ENCODE measurements at places on chromosomes 3 and 15. TPM values are rescaled to one million over a fixed set of nuclear protein-coding genes. Genes with fewer than 3 reads are reported as not detected.

Gene THSD4
- total RNA-seq: 0.92 TPM

Gene CCDC9B
- total RNA-seq: 0.92 TPM

Gene PRR20G
- not detected for total RNA-seq

GRCh38 chr3:171614318-171614921 lies 154.2 kb upstream of the TNIK start:
- peaks cover 26% of the 10 kb centered on the region for H3K36me3 ChIP-seq
- no peak overlapping the region for H3K4me3 ChIP-seq
- H3K27me3 ChIP-seq: no peaks in the 10 kb centered on the region

DNA sequence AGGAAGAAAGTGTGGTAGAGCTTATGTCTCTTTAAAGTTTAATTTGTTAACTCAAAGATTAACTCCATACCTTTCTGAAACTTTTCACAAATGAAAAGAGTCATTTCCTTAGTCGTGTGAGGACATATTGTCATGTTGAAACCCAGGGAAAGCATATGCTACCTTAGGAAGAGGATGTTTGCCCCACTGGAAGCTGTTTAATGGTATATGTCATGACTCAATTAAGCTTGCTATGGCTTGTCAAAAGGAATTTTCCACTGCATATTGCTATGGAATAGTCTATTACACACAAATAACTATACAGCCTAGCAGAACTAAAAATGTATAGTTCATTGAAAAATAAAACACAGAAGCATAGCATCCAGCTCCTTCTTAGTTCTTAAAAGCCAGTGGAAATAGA lies 69.9 kb downstream of the NSUN3 start:
- DNase-seq: no peak
- peaks cover 2% of the 10 kb centered on the region for H3K27me3 ChIP-seq
- no peaks in the 10 kb centered on the region for H3K36me3 ChIP-seq
- H3K27ac ChIP-seq: no peak overlapping the region

GRCh38 chr15:66951531-66952320 lies 113.7 kb upstream of the SMAD3 start:
- H3K4me3 ChIP-seq: no peak overlapping the region
- peaks cover 6% of the 10 kb centered on the region for H3K27me3 ChIP-seq
- H3K4me1 ChIP-seq: no peaks in the 10 kb centered on the region
- H3K27ac ChIP-seq: no peak overlapping the region

DNA sequence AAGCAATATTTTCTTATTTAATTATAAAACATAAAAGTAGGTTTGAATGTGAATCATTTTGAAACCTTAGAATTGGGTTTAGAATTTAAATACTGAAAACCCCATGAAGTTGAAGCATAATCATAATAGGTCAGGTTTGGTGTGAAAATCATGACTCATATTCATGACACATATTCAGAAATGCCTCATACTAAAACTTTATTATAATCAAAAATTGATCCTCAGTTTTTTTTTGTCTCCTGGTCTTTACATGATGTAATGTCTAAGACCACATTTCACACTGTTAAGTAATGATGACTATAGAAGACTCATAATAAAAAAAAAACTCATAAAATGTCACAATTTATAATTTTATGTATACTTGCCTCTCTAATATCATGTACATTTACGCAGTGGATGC lies 190.4 kb downstream of the FOXP1 start:
- H3K27ac ChIP-seq: no peak overlapping the region
- H3K4me1 ChIP-seq: peaks cover 36% of the 10 kb centered on the region
- no peaks in the 10 kb centered on the region for H3K36me3 ChIP-seq
- peaks cover 4% of the 10 kb centered on the region for H3K27me3 ChIP-seq

GRCh38 chr3:98827221-98827920 lies 64.2 kb downstream of the ST3GAL6 start:
- H3K27ac ChIP-seq: no peak overlapping the region
- H3K27me3 ChIP-seq: peaks cover 1% of the 10 kb centered on the region
- peaks cover 4% of the 10 kb centered on the region for H3K36me3 ChIP-seq
- DNase-seq: no peak

DNA sequence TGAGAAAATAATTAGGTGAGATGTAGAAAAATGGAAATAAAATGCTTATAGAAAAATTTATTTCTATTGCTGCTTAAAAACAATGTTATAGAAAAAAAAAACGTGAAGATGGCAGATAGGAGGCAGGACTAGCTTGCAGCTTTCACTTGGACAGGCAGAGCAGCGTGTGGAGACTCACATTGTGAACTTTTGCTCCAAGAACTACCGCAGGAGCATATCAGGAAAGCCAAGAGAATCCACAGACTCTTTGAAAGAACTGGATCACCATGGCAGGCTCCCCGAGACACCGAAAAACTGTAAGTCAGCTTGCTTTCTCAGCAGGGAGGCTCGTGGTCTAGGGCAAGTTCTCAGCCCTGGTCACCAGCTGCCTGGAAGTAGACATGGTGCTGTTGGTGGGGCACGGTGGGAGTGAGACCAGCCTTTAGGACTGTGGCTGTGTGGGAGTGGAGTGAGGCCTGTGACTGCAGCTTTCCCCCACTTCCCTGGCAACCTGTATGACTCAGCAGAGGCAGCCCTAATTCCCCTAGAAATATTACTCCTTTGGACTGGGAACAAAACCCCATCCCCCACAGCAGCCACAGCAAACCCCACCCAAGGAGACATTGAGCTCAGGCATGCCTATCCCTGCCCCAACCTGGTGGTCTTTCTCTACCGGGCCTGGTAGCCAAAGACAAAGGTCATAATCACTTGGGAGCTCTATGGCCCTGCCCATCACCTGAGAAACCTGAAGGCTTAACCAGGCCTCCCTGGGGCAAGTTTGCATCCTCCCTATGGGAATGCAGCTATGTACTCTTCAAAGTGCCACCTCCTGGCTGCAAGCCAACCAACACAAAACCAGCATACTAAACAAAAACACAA lies 22.8 kb downstream of the STRIT1 start:
- H3K27ac ChIP-seq: no peak overlapping the region
- no peaks in the 10 kb centered on the region for H3K4me1 ChIP-seq
- no peak overlapping the region for H3K4me3 ChIP-seq
- no peak for DNase-seq
- H3K36me3 ChIP-seq: no peaks in the 10 kb centered on the region
- H3K27me3 ChIP-seq: no peaks in the 10 kb centered on the region

DNA sequence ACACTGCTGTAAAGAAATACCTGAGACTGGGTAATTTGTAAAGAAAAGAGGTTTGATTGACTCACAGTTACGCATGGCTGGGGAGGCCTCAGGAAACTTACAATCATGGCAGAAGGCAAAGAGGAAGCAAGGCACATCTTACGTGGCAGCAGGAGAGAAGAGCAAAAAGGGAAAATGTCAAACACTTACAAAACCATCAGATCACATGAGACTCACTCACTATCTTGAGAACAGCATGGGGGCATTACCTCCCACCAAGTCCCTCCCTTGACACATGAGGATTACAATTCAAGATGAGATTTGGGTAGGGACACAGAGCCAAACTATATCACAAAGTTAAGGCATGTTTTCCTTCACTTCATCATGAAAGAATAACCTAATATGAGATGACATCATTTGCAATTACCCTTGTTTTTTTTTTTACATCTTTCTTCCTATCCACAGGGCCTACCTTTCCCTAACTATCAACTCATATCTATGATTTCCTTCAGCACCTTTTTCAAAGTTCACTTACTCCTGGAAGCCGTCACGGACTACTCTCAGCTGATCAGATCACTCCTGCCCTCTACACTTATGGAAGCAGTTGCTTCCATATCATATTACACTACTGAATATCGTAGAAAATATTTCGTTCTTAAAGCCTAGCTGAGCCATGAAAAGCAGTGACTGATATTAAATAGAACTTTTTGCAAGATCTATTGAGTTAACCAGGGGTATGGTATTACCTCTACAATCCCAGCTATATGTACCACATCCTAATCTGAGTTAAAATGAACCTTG lies 25.5 kb upstream of the ATP8B4 start:
- H3K27me3 ChIP-seq: no peaks in the 10 kb centered on the region
- peaks cover 25% of the 10 kb centered on the region for H3K4me1 ChIP-seq
- no peak overlapping the region for H3K27ac ChIP-seq
- H3K4me3 ChIP-seq: no peak overlapping the region

- no peak overlapping the region for H3K4me3 ChIP-seq
- no peak overlapping the region for H3K27ac ChIP-seq
- H3K36me3 ChIP-seq: no peaks in the 10 kb centered on the region
- H3K27me3 ChIP-seq: peaks cover 3% of the 10 kb centered on the region
Measured at GRCh38 chr3:186425788-186426730, 64.0 kb upstream of the DGKG start.

DNA sequence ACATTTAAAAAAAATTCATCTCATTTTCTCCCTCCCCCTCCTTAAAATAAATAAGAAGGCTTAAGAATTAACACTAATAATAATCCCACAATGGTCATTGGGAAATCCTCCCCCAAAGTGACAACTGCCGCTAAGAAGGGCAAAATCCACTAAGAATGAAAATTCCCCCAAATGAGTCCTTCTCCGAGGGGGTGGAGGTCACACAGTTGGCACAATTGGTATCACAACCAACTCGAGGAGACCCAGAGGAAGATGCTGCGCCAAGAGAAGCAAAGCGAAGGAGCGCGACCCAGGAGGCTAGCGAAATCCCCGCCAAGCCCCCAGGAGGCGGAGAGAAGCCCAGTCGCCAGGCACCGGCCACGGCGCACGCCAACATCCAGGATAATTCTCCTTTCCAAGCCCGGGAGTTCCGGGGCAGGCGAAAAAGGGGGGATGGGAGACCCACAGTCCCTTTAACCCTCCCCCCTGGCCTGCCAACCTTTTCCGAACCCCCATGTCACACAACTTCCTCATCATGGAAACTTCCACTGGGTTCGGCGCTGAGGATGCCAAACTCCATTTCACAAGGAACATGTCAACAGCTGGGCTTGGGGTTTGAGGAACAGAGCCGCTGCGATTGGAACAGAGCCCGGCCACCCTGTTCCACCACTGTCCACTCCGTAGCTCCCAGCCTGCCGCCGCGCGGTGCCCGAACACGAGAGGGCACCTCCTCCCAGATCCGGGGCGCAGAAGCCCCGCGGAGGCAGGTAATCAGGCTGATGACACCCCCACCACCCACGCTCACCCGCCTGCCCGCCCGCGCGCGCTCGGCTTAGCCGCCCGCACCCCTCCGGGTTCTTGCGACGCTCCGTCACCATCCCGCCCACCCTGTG lies 668 bp downstream of the THRB start:
- no peaks in the 10 kb centered on the region for H3K36me3 ChIP-seq
- peak; percentile 25 for DNase-seq
- H3K27ac ChIP-seq: peak overlapping the region; percentile 49
- peaks cover 10% of the 10 kb centered on the region for H3K27me3 ChIP-seq

GRCh38 chr15:93209690-93210445 lies 120.9 kb upstream of the RGMA start:
- no peaks in the 10 kb centered on the region for H3K4me1 ChIP-seq
- H3K27ac ChIP-seq: no peak overlapping the region
- no peak for DNase-seq
- no peaks in the 10 kb centered on the region for H3K27me3 ChIP-seq

DNA sequence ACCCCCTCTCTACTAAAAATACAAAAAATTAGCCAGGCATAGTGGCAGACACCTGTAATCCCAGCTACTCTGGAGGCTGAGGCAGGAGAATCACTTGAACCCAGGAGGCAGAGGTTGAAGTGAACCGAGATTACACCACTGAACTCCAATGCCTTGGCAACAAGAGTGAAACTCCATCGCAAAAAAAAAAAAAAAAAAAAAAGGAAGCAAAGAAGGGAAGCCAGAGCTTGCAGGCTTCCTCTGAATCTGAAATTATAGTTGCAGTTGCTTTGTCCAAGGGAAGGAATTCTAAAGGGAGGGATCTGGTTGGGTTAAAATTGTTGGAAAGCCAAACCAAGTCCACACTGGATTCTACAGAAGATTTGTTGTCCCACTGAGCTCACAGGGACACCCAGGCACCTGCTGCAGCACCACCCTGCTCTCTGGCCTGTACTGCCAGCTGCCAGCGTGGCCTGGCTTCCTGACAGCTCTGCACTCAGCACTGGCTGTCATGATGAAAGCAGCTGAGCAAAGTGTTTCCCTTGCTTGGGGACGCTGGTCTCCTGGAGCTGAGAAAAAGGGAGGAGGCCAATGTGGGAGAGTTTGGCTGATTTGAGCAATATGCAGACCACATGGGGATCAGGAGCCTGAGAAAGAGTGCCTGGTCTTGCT lies 88.8 kb upstream of the HES1 start:
- H3K36me3 ChIP-seq: no peaks in the 10 kb centered on the region
- no peak for DNase-seq
- H3K4me1 ChIP-seq: peaks cover 24% of the 10 kb centered on the region
- H3K27me3 ChIP-seq: peaks cover 5% of the 10 kb centered on the region

All from endothelial cell (in vitro differentiated cells).